ENCODE measurements at places on chromosomes 4 and X.

- no peak for DNase-seq
These were observed 373 bp downstream of the ELOVL6 start for GRCh38 chr4:110198049-110198434.

GRCh38 chrX:147738265-147738664 is 173.5 kb upstream of the FMR1 start:
- DNase-seq: no peak

- no peak for DNase-seq
These were observed 1.2 kb downstream of the GABRB1 start for GRCh38 chr4:47032405-47033106.

GRCh38 chr4:188879598-188879997 is 740.4 kb downstream of the TRIML1 start:
- DNase-seq: no peak

All from esophagus squamous epithelium (tissue), 5 donors.